Stomach (tissue), 19 donors: ENCODE measurements at places on chromosomes 12 and 14. TPM values are rescaled to one million over a fixed set of nuclear protein-coding genes. Genes with fewer than 3 reads are reported as not detected.

DNA sequence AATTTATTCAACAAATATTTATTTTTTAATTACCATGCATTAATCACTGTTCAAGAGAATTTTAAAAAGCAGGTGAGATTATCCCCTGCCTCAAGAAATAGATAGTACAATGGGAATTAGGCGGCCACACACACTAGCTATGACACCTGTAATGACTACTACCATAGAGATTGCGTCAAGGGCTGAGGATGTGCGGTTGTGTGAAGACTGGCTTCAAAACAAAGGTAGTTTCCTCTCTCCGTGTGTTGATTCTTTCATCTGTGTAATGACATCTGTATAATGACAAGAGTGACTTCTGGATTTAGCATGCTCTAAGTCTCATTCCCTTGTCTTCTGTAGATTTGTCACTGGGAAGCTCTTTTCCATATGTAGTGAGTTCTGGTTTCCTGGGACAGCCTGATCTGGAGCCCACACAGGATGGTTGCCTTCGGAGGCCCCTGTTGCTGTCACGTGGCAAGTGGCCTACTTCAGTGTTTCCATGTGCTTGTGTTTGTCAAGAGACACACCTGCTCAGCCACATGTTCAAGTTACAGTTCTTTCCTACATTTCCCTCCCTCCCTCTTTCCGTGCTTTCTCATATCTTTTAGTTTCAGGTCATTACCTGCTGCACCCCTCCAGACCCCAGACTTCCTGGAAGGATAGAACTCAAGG is 64.3 kb downstream of the GALNT8 start:
- no peaks in the 10 kb centered on the region for H3K4me1 ChIP-seq
- no peaks in the 10 kb centered on the region for H3K36me3 ChIP-seq
- no peak overlapping the region for H3K27ac ChIP-seq

DNA sequence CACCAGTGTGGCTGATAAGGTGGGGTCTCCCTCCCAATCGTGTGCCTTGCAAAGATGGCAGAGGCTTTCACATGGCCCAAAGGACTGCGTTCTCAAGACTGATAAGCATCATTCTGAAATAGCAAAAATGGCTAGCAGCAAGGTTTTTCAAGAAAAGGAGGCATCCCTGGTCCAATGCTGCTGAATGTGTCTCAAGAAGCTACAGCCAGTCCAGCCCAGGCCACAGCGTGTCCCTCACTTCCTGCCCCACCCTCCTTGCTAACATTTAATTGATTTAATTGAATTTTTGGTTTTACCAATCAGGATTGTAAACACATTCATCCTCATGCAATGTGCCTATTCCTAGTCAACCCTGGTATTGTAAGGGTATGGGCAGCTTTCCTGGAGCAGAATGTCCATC is 55.9 kb downstream of the C14orf132 start:
- H3K4me1 ChIP-seq = no peaks in the 10 kb centered on the region
- DNase-seq = no peak
- H3K4me3 ChIP-seq = no peak overlapping the region
- H3K36me3 ChIP-seq = no peaks in the 10 kb centered on the region

DNA sequence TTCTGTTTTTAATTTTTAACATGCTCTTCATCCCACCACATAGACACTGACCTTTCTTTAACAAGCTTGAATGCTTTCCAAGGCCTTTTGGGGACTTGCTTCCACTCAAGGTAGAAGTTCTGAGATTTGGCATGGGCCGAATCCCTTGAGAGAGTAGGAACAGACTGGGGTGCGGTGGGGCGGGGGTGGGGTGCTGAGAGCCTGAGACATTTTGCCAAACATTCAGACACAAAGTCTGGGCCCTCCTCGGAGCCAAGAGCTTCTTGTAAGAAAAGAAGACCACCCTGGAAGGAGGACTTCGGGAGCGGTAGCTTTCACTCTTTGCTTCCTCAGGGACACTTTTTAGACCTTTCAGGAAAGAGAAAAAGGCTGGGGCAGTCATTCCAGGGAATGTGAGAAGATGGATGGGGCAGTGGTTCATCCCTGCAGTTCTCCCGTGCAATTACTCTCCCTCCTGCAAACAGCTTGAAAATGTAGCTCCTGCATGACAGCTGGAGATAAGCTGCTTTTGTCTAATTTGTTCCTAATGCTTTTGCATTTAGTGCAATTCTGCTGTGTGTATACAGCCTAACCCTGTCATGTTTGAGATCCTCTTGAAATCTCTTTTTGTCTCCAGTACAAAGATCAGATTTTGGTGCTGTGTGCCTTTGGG is 16.3 kb upstream of the MYO1H start:
- no peaks in the 10 kb centered on the region for H3K27me3 ChIP-seq
- H3K27ac ChIP-seq = no peak overlapping the region
- no peak for DNase-seq
- no peaks in the 10 kb centered on the region for H3K36me3 ChIP-seq

DNA sequence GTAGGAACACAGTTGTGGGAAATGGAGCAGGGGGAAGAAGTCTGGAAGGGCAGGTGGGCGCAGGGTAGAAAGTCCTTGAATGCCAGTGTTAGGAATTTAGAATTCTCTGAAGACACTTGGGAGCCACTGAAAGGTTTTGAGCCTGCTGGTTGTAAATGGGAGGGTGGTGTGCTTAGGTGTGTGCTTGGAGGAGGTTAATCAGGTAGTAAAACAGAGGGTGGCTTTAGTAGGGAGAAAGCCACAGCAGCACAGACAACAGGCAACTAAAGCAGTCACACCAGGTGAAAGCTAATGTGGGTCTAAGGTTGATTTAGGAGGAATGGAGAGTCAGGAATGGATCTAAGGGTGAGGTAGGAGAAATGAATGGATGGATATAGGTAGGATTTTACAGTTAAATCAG is 385.0 kb downstream of the ZFP36L1 start:
- H3K27ac ChIP-seq = no peak overlapping the region
- H3K4me3 ChIP-seq = no peak overlapping the region
- H3K27me3 ChIP-seq = no peaks in the 10 kb centered on the region
- peaks cover 49% of the 10 kb centered on the region for H3K4me1 ChIP-seq
- DNase-seq = no peak

DNA sequence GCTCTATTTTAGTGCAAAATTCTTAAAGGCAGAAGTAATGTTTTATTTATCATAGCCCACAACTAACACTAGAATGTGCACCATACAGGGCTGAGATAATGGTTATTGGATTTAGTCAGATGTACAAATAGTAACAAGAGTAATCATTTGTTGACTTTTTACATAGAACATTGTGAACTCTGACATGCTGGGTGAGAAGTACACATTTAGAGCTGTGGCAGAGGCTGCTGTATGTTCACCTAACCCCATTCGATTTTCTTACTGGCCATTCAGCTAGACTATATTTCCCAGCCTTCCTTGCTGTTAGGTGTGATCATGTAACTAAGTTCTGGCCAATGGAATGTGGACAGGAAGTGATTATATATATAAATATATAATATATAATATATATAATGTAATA is 89.1 kb downstream of the DRAM1 start:
- no peak overlapping the region for H3K4me3 ChIP-seq
- DNase-seq = peak; percentile 7
- no peak overlapping the region for H3K27ac ChIP-seq
- no peaks in the 10 kb centered on the region for H3K27me3 ChIP-seq
- H3K36me3 ChIP-seq = no peaks in the 10 kb centered on the region

Gene INSM2
- not detected for total RNA-seq

Gene LRRC9
- total RNA-seq = not detected

Gene PRB2
- not detected for total RNA-seq

Gene CEBPE
- total RNA-seq = not detected
